ENCODE measurements at places on chromosomes 4 and X. TPM values are rescaled to one million over a fixed set of nuclear protein-coding genes. Genes with fewer than 3 reads are reported as not detected.

The FGFBP2 gene
- total RNA-seq = 0.72 TPM

The NDNF gene
- 1.6 TPM for total RNA-seq

The MAGEA2B gene
- total RNA-seq = not detected

The SSX4B gene
- not detected for total RNA-seq

The SMIM31 gene
- total RNA-seq = not detected

- no peak for DNase-seq
- no peak overlapping the region for H3K4me3 ChIP-seq
- H3K4me1 ChIP-seq = no peaks in the 10 kb centered on the region
- H3K36me3 ChIP-seq = peaks cover 2% of the 10 kb centered on the region
- H3K27me3 ChIP-seq = no peaks in the 10 kb centered on the region
These were observed 99.1 kb downstream of the FRYL start for GRCh38 chr4:48680848-48681568.

DNA sequence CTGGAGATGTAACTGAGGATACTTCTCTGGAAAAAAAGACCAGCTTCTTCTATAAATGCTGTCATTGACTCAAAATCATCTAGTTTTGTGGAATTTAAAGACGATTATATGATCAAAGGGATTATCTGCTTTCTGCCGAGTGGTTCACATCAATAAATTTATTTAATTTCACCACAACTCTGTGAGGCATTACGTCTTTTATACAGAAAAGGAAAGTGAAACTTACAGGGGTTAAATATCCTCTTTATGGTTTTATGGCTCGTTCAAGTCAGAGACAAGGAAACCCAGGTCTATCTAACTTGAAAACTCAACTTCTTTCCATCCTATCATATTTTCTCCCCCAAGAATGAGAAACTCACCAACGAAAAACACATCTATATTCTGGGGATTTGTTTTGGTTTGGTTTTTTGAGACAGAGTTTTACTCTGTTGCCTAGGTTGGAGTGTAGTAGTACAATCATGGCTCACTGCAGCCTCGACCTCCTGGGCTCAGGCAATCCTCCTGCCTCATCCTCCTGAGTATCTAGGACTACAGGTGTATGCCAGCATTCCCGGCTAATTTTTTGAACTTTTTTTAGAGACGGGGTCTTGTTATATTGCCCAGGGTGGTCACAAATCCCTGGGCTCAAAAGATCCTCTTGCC, 377.9 kb upstream of the EMCN start:
- H3K36me3 ChIP-seq = no peaks in the 10 kb centered on the region
- H3K27ac ChIP-seq = no peak overlapping the region
- no peak for DNase-seq
- no peaks in the 10 kb centered on the region for H3K27me3 ChIP-seq
- H3K4me1 ChIP-seq = no peaks in the 10 kb centered on the region

DNA sequence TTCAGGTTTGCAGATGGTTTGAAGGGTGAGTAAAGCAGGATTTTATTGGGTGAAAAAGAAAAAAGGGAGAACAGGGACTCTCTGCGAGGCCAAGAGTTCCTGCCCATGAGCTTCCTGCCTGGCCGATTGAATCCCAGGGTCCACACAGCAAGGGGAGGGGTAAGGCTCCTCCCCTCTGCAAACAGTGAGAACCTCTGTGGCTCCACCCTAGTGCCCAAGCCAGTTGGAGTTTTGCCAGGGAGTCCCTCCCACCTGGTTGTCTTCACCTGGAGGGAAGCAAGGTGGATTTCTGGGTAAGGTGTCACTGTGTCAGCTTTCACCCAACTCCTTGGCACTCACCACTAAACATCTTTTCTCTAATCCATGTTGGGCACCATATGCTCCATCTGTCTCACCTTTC, 70.9 kb downstream of the PDHA2 start:
- no peak overlapping the region for H3K4me3 ChIP-seq
- no peaks in the 10 kb centered on the region for H3K36me3 ChIP-seq
- no peaks in the 10 kb centered on the region for H3K27me3 ChIP-seq

DNA sequence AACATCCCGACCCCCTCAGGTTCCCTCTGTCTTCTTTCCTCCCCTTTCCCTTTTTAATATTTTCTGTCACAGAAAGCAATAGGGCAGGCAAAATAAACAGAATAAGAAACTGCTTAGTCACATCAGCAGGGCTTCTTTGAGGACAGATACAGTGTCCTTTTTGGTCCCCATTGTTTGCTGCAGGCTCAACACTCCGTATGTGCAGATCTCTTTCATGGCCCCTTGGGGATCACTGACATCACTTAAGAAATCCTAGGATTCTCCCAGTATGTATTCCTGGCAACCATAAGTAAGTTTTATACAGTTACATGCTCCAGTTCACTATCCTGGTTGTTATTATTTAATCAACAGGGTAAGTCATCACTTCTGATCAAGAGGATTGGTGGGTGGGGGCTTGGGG, 448.0 kb downstream of the NKX6-1 start:
- no peak overlapping the region for H3K27ac ChIP-seq
- H3K4me1 ChIP-seq = no peaks in the 10 kb centered on the region
- H3K4me3 ChIP-seq = no peak overlapping the region
- no peaks in the 10 kb centered on the region for H3K36me3 ChIP-seq

- no peaks in the 10 kb centered on the region for H3K4me1 ChIP-seq
- DNase-seq = no peak
- no peak overlapping the region for H3K4me3 ChIP-seq
- H3K27me3 ChIP-seq = no peaks in the 10 kb centered on the region
- H3K27ac ChIP-seq = no peak overlapping the region
These were observed 52.3 kb upstream of the TNIP3 start for GRCh38 chr4:121216461-121216860.

DNA sequence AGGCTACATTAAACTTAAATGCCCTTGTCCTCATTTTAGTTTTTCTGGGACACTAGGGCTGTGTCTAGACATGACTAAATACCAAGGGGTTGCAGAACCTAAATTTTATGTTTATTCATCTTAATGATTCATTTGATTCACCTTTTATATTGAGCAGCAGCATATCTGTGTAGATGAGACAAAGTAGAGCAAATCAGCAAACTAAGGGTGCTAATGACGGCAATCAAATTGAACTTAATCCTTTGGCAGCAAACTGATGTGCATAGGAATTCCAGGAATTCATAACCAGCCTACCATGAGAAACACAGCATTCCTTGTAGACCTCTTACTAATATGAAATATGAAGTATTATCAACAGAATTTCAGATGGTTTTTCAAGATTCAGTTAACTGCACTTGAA, 25.1 kb downstream of the EPHA5 start:
- H3K27ac ChIP-seq = no peak overlapping the region
- no peak overlapping the region for H3K4me3 ChIP-seq
- no peaks in the 10 kb centered on the region for H3K4me1 ChIP-seq

DNA sequence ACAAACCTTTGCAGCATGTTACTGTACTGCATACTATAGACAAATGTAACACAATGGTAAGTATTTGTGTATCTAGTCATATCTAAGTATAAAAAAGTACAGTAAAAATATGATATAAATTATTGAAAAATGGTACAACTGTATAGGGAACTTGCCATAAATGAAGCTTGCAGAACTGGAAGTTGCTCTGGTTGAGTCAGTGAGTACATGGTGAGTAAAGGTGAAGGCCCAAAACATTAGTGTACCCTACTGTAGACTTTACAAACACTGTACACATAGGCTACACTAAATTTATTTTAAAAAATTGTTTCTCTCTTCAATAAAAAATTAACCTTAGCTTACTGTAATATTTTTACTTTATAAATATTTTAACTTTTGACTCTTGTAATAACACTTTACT, 25.8 kb downstream of the SPIN3 start:
- peaks cover 7% of the 10 kb centered on the region for H3K27me3 ChIP-seq
- DNase-seq = no peak
- H3K4me1 ChIP-seq = no peaks in the 10 kb centered on the region
- H3K4me3 ChIP-seq = no peak overlapping the region
- H3K36me3 ChIP-seq = no peaks in the 10 kb centered on the region

DNA sequence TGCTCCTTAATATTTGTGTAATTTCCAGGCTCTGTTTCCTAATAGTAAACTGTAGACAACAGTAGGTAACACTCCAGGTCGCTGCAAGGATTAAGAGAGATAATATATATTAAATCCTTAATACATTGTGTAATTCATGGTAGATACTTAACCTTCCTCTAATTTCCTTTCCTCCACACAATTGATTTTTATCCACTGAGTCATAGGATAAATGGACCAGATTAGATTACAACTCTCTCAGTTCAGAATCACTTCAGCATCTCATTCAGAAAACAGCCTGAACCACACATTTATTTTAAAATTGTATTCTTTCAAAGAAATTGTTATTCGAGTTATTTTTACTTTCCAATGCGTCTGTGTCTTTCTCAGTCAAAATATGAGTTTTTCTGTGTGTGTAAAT, 17.1 kb downstream of the GK2 start:
- DNase-seq = no peak
- no peak overlapping the region for H3K4me3 ChIP-seq
- no peaks in the 10 kb centered on the region for H3K4me1 ChIP-seq
- no peak overlapping the region for H3K27ac ChIP-seq
- H3K36me3 ChIP-seq = no peaks in the 10 kb centered on the region
- H3K27me3 ChIP-seq = no peaks in the 10 kb centered on the region

- no peaks in the 10 kb centered on the region for H3K27me3 ChIP-seq
- H3K4me3 ChIP-seq = no peak overlapping the region
- no peak for DNase-seq
- no peak overlapping the region for H3K27ac ChIP-seq
- H3K4me1 ChIP-seq = peaks cover 6% of the 10 kb centered on the region
These were observed 53.5 kb upstream of the KLF3 start for GRCh38 chr4:38610521-38610920.

All from kidney (tissue), 22 donors.